ENCODE measurements at places on chromosomes 11 and 22.
A peak's percentile ranks its signal among the peaks of the same experiment; 100 is the strongest.

- DNase-seq, result peak; percentile 17
Observed at GRCh38 chr22:38572065-38572464, 2.1 kb upstream of the DMC1 start.

- DNase-seq, result no peak
Observed at GRCh38 chr11:27234043-27234668, 128.9 kb downstream of the CCDC34 start.

DNA sequence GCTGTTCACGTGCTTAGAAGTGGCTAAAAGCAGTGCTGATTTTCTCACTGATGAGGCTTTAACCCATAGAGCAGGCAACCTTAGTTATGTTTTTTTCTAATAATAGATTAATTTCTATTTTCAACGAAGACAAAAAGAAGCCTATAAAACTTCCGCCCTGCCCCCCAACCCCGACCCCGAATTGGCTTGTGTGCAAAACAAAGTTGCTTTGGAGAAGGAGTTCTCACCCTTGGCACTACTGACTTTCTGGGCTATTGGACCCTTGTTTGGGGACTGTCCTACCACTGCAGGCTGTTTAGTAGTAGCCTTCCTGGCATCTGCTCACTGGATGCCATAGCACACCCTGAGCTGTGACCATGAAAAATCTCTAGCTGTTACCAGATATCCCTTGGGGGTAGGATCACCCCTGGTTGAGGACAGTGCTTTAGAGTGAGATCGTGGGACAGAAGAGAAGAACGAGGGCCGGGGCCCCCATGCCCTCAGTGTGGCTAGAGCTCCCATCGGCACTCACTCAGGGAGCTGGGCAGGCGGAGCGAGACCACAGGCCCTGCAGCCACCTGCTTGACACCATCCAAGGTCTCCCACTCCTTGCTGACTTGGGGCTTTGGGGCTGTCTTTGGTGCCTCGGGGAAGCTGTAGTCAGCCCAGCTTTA is 16.9 kb downstream of the SLC37A2 start:
- DNase-seq, result no peak

DNA sequence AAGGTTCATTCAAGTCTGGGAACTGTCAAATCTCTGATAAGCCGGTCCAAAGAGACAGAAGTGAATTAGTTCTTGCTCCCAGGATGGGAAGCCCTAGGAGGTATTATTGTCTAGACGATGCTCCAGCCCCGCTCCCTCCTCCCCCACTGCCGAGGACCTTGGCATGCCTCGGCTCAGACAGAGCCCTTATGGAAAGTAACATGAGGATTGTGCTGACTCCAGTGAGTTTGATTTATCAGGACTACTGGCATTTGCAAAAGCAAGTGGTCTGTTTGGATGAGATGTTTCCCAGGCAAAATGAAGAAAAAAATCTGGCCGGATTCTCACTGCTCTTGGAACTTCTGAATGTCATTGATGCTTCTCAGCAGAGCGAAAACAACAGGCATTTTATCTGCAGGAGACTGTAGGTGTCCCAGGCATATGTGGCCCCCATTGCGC is 341.0 kb downstream of the ETS1 start:
- DNase-seq, result no peak

DNA sequence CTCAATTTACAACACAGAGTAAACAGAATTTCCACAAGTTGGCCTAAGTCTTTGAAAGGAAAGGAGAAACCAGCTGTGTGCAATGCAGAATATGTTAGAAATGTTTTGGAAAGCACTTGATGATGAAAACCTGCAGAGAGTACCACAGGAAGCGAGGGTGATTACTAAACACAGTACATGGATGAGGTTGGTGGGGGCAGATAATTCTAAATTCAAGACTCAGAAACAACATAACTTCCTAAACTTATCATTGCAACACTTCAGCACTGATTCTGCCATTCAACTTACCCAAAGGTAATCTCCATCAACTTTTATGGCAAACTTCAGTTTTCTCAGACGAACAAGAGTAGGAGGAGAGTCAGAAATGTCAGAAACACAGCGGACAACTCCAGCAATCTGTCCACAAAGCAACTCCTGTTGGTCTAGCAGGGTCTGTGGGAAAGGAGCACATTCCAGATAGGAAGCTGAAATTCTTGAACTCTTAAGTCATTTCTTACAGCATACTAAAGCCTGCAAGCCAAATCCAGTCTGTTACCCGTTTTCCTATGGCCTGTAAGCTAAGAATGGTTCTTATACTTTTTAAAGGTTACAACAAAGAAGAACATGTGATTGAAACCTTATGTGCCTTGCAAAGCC is 6.8 kb downstream of the HPS4 start:
- DNase-seq, result no peak
